Cardiac ventricle fibroblast (primary cell): ENCODE measurements at places on chromosomes 7 and 10. TPM values are rescaled to one million over a fixed set of nuclear protein-coding genes. Genes with fewer than 3 reads are reported as not detected.

Gene ELN
- 17.1 and 20.8 TPM in 2 replicates for total RNA-seq

Gene PRTFDC1
- 11.1 and 15.2 TPM in 2 replicates for total RNA-seq

Gene NPY4R2
- not detected in 2 replicates for total RNA-seq

Gene STAG3
- 0.87 and 2.6 TPM in 2 replicates for total RNA-seq

Gene GBX1
- total RNA-seq: not detected in 2 replicates

Gene NUTM2E
- not detected in 2 replicates for total RNA-seq

Gene NEUROG3
- not detected in 2 replicates for total RNA-seq

Gene EPHB6
- 42.4 and 74.3 TPM in 2 replicates for total RNA-seq

Gene HTR7
- total RNA-seq: 0.59 and 0.75 TPM in 2 replicates
